ENCODE measurements at places on chromosomes 4 and X.

- no peak for DNase-seq
Observed at GRCh38 chr4:70877556-70877955, 24.6 kb upstream of the MOB1B start.

GRCh38 chr4:2024683-2025082 is 15.9 kb upstream of the NELFA start:
- no peak for DNase-seq

DNA sequence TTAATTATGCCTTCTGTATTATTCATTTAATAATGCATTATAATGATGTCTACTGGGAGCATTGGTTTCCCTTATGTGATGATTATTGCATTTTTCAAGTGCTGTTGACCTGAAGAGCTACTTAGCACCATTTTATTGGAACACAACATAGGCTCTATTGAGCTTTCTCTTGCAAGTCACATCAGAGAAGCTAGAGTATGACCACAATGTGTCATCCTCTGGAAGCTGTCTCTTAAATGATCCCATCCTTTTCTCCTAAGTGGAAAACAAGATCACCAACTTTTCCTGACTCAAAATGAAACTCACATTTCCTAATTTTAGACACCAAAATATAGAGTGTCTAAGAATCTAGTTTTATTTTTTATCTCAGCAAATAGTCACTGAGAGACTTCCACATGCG is 1451.9 kb downstream of the PCDH7 start:
- no peak for DNase-seq

- DNase-seq: no peak
Observed at GRCh38 chrX:36436361-36436760, 516.8 kb downstream of the CFAP47 start.

GRCh38 chr4:138815811-138816210 is 199.8 kb upstream of the NOCT start:
- no peak for DNase-seq

- DNase-seq: no peak
Observed at GRCh38 chr4:87975466-87975865, at the start of gene SPP1. TSS of gene SPP1 (plus strand) at chr4:87975714. CDS start at chr4:87976896, 1,182 bp downstream.

DNA sequence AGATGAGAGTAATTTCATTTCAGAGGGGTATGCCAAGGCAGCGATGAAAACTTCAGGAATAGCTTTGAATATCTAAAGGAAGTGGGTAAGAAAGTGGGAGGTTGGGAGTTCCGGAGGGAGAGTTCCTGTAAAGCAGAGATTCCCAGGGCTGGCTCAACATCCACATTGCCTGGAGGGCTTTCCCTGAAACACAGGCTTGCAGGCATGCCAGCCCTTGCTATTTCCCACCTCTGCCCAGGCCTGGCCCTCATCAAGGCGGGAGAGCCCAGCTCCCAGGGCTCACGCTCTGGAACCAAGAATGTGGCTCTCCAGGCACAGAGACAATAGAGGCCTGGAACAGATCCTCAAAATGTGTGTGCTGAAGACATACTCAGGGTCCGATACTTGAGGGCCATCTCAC is 43.8 kb upstream of the CLDN34 start:
- DNase-seq: no peak

DNA sequence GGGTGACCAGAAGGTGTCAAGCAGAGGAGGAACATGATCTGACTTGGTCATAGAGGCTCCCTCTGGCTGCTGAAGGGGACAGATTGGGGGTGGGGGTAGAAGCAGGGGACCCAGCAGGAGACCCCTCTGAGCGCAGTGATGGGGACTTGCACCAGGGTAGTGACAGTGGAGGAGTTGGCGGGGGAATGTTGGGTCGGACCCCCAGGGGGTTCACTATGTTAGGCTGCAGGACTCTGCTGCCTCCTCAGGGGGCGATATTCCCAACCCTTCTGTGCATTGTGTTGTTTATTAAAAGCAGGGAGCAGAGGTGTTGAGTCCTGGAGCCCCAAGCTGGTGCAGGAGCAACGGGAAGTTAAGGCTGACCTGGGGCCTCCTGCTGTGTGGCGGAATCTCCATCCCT is 8.8 kb downstream of the WDR13 start:
- DNase-seq: no peak
